NCI-H446 treated with DMSO at 0.1 percent for 48 hours (cell line): ENCODE measurements at places on chromosomes 11 and 22.

DNA sequence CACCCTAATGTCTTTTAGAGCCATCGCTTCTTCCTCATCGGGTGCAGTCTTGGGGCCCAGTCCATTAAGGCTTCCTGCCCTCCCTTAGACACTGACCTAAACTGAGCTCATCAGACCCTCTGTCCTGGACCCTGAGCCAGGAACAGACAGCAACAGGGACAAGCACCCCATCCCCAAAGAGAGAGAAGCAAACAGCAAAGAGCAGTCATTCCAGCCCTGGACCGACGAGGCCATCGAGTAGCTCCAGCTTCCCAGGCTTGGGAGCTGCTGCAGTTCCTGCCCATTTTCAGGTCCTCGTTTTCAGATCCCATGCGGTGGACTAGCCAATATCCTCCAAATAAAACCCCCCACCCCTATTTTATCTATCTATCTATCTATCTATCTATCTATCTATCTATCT lies 25.8 kb upstream of the CACNG2 start:
- DNase-seq = no peak

GRCh38 chr11:131851964-131852755 lies 481.7 kb downstream of the NTM start:
- DNase-seq = no peak

- no peak for DNase-seq
Measured at GRCh38 chr11:38796281-38796680, 2198.2 kb upstream of the RAG2 start.

- no peak for DNase-seq
Measured at GRCh38 chr11:60305906-60306619, 21.0 kb upstream of the MS4A6E start.

DNA sequence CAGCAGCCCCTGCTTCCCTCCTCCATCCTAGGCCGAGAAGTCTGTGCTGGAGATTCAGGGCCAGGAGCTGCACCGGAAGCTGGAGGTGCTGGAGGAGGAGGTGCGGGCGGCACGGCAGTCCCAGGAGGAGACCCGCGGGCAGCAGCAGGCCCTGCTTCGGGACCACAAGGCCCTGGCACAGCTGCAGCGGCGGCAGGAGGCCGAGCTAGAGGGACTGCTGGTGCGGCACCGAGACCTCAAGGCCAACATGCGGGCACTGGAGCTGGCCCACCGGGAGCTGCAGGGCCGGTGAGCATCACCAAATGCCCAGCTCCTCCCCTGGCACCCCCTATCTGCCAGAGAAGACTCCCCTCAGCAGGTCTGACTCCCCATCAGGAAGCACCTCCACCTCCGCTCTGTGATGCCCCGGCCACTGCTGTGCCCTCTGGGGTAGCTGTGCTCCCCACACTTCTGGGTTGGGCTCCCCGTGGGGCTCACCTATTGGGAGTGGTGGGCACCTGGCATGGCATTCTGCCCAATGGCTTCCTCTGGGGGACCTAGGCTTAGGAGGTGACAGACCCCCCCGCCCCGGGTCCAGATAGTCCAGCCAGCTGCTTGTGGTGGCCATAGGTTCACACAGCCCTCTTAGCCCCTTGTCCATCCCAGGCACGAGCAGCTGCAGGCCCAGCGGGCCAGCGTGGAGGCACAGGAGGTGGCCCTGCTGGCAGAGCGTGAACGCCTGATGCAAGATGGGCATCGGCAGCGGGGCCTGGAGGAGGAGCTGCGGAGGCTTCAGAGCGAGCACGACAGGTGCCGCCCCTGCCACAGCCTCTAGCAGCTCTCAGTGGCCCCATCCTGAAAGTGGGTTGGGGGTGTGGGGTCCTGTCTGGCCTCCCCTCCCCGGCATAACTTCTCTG lies 6.6 kb upstream of the RPS6KA4 start:
- no peak for DNase-seq

DNA sequence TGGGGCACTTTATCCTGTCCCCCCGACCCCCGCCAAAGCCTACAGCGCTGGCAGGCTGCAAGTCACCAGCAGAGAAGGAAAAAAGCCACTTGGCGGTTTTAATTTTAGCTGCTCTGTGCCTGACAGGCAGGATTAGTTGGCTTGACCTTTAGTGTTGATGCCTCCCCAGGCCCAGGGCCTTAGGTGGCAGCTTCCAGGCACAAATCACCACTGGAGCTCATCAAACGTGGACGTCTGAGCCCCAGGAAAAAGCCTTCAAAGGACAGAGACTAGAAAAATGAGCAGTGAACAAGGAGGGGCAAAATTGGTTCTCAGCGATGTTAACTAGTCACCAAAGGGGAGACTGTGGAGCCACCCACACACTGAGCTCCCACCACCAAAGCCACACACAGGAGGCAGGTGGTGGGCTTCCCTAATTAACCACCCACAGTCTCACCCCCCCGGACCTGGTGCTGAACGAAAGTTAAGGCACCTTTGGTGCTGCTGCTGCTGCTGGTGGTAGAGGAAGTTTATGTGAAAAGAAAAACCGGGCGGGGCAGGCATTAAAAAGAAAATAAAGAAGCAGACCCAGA lies 4.4 kb upstream of the PYGM start:
- no peak for DNase-seq

DNA sequence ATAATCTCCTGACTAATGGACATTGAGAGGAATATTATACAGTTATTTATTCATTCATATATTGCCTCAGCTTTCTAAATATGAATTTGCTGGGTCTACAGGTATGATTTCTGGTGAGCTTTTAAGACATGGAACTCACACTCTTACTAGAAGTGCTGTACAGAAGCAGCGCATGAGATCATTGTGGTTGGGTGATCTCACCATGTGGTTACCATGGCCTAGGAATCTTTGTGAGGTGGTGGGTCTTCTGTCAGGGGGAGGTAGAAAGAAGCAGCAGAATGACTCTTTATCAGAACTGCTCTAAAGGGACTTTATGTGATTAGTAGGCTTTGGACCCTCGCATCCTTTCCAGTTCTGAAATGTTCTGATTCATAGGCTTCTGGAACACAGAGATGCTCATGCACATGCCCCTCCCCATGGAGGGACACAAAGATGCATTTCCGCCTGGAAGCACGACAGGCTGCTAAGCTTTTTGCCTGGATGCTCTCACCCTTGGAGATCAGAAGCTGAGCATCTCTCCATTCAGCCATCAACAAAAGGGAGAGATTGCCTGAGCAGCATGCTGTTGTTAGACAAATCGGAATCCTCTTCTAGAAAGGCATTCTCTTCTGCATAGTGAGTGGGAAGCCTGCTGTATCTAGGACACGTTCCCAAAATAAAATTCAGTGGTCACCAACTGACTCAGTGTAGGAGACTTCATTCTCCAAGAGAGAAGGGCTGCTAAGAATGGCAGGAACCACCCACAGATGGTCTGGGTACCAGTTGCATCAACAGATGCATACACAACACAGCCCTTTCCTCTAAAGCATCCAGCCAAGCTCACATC lies 51.3 kb downstream of the KIRREL3 start:
- DNase-seq = no peak

- DNase-seq = no peak
Measured at GRCh38 chr11:117612177-117612576, 184.8 kb downstream of the DSCAML1 start.

GRCh38 chr22:48091656-48092223 lies 1329.3 kb downstream of the TBC1D22A start:
- DNase-seq = no peak

DNA sequence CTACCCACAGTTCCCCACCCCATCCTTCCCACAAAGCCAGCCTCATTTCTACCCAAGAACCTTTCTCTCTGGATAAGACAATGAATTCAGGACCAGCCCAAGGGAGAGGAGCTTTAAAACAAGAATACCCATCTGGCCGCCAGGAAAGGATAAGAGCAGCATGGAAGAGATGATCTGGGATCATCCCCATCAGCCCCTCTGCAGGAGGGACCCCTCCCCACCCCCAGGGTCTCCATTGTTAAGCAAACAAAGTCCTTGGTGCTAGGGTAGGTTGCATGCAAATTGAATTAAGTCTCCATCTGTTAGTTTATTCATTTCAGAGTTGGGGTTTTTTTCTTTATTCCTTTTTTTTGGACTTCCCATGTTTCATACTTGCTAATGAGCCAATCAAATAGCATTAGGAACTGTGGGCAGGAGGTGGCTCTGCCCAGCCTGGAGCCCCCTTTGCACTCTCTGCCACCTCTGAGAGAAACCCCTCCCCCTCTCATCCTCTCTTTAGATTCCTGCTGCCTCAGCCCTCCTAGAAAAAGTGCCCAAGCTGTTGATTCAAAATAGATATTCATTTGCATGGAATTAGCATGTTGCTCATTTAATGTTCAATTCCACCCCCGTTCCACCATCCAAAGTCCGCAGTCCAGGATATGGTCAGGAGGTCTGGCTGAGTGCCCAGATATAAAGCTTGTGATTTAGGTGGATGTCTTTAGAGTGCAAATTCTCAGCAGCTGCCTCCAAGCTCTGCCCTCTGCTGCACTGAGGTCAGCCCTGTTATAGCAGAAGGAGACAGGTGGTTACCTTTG lies 138.5 kb upstream of the NCAM1 start:
- DNase-seq = no peak

DNA sequence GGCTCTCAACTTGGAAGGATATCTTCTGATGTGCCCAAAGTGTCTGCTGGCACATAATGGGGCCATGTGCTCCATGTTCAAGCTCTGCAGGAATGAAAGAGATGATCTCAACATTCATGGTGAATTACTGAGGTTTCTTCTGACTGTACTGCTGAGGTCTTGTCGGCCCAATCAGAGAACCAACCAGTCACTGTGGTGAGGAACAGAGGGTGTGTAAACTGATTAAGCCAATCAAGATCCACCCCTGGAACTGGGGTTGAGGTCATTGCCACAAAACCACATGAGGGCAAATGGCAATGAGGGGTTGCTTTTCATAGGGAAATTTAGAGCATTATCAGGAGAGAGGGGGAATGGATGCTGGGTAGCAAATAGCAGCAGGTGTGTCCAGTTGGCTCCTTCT lies 152.3 kb upstream of the RAG2 start:
- no peak for DNase-seq

- no peak for DNase-seq
Measured at GRCh38 chr11:43021466-43021865, 290.3 kb upstream of the API5 start.

DNA sequence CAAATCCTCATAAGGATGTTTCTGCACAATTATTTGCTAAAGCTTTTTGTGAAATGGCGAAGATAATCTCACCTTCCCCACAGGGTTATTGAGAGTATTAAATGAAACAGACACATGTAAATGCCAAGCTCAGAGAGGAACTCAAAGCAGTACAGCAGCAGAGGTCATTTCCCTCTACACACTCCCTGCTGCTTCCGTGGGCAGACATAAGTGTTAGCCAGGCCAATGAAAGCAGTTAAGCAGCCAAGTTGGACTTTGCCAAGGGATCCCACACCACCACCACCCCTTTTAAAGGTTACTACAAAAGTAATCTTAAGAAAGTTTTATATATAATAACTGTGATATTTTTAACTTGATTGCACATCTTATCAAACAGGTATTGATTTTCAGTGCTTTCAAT lies 4.0 kb upstream of the FAM111A start:
- no peak for DNase-seq

GRCh38 chr11:1520663-1521267 lies 34.2 kb upstream of the MOB2 start:
- no peak for DNase-seq

DNA sequence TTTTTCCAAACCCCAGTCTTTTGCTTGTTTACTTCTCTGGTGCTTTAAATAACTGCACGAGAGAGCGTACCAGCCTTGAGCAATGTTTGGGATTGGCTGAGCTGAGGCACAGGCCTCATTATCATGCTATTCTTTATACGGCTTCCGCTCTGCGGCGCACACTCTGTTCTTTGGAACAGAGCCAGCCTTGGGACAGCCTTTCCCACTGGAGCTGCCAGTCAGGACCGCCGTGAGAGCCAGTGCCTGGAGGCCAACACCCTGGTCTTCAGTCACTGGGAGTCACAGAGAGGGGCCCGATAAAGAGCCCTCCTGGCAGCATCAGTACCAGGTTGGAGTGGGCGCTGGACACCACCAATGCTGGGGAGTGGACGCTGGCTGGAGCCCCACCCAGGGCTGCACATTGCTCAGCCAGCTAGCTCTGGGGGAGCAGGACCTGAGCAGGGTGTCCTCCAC lies 125.6 kb downstream of the BCR start:
- no peak for DNase-seq

DNA sequence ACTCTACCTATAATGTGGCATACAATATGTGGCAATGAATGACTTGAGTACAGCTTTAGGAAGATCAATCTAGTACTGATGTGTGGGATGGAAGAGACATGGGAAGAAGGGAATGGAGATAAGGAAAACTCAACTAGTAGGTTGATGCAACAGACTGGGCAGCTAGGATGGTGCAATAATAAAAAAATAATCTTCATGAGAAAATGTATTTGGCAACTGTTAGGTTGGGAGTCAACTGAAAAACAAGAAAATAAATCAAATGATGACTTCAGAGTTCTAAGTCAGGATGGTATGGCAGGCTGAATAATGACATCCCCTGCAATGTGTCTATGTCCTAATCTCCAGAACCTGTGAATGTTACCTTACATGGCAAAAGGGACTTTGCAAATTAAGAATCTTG lies 236.8 kb upstream of the PITPNB start:
- no peak for DNase-seq

DNA sequence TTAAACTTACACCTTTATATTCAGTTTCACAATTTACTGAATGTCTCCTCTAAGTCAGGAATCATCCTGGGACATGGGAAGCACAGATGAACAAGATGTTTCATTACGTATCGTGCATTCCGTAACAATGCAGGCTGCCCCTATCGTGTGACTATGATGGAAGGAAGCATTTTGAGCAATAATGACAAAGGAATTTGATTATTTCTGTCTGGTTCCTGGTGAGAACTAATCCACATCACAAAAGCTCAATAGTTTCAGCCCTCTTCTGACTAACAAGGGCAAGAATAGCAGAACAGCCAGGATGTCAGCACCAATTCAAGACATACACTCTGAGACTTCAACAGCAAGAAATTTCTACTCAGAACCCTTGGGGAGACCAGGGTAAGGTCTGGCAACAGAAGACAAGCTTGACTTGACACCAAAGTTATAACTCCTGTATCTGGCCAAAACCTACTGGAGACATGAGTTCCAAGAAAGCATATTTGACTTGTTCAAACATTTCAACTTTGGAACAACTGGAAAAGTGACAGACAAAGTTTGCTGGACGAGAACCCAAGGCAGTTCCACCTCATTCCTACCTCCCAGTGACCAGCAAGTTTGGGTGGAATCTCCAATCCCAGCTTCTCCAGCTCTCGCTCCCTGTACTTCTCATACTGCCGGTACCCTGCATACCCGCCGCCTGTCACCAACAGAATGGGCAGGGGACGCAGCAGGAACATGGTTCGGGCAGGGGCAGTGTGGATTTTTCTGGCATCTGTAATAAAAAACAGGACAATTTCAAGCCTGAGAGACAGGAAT lies 14.3 kb downstream of the PISD start:
- DNase-seq = no peak

DNA sequence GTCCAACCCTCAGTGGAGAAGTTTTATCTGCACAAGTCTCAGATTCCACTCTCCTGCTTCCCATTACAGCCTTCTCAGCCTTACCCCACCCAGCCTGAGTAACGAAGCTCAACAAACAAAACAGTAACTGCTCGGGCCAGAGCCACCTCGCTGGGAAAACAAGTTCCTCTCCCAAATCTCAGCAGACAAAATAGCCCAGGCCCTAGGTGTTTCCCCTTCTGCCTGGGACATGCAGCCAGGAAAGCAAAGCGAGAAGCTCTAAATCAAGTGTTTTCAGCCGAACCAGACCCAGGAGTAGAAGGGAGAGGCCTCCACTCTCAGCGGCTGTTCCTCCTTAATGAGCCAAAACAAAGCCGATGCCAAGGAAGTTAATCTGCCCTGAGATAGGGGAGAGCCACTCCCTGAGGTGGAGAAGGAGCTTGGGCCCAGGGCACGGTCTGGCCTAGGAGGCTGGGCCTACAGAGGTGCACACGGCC lies 44.0 kb downstream of the LIF start:
- DNase-seq = peak; percentile 51

- DNase-seq = no peak
Measured at GRCh38 chr11:48066881-48067800, 86.8 kb downstream of the PTPRJ start.
